ENCODE measurements at places on chromosomes 1 and 21.
A peak's percentile ranks its signal among the peaks of the same experiment; 100 is the strongest.

DNA sequence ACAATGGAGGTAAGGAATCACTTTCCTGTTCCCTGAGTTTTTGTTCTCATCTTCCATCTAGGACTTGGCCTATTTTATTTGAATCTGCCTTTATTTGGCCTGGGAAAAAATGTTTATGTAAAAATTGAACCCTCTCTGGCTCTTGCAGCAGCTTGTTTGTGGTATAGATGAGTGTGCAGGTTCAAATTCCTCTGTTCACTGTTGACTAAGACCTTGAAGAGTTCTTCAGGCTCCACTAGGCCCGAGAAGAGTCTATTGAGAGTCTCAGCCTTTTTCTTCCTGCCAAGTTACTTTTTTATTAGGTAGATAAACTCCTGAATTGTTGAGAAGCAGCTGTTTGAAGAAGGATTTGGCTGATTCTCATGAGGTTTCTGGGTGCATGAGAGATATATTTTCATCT lies 248.8 kb upstream of the ADGRL2 start:
- no peak for DNase-seq

- DNase-seq: no peak
Measured at GRCh38 chr1:211133393-211133835, 534 bp downstream of the KCNH1 start.

- no peak for DNase-seq
Measured at GRCh38 chr1:35835398-35835797, 27.6 kb downstream of the AGO4 start.

DNA sequence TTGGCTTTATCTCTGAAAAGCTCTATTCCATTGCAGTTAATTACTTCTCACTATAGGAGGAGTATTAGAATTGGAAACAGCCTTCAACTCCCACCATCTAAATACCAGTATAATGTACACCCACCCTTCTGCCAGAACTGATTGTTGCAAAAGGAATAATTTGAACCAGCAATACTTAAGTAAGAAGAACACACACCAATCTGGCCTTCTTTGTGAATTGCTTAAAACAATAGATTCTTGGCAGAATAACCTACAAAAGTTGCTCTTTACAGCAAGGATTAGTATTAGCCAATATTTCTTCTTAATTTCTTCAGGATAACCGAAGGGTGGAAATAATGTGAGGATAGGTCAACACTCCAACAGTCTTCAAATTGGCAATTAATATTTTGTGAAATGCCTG lies 54.9 kb upstream of the ADAMTS5 start:
- DNase-seq: no peak

GRCh38 chr1:152924191-152924590 lies 15.8 kb downstream of the IVL start:
- no peak for DNase-seq

- no peak for DNase-seq
Measured at GRCh38 chr1:100440075-100440809, 87.9 kb downstream of the CDC14A start.

GRCh38 chr1:33410091-33410701 lies 20.7 kb downstream of the PHC2 start:
- no peak for DNase-seq

DNA sequence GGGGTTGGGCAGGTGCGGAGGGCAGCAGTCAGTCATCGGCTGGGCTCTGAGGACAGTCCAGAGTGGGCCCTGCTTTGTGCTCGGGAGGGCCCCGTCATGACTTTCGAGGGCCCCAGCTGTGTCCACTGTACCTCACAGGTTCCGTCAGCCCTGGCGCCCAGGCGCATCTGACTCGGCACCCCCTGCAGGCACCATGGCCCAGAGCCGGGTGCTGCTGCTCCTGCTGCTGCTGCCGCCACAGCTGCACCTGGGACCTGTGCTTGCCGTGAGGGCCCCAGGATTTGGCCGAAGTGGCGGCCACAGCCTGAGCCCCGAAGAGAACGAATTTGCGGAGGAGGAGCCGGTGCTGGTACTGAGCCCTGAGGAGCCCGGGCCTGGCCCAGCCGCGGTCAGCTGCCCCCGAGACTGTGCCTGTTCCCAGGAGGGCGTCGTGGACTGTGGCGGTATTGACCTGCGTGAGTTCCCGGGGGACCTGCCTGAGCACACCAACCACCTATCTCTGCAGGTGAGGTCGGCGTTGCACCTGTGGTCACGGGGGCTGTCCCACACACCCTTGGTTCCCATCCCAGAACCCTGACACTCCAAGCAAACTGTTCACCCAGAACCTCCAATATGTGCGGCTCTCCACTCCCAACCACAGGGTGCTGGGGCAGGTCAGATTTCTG lies 7.8 kb downstream of the PODN start:
- no peak for DNase-seq

DNA sequence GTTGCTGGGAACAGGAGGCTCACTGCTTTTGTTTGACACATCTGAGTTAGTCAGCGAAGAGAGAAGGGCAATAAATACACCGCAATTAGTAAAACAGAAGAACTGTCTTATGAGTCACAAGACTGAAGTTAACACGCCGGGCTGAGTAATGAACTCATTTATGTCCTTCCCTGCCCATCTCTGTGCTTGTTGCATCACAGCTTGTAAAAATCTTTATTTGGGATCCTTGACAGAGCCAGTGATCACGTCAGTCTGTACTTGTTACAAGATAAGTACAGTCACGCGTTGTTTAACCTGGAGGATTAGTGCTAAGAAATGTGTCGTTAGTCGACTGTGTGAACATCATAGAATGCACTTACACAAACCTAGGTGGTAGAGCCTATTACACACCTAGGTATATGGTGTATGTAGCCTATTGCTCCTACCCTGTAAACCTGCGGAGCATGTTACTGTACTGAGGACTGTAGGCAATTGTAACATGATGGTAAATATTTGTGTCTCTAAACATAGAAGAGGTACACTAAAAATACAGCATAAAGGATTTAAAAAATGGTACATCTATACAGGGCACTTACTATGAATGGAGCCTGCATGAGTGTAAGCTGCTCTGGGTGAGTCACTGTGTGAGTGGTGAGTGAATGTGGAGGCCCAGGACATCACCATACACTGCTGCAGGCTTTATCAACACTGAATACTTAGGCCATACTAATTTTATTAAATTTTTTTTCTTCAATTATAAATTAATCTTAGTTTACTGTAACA lies 272.2 kb downstream of the TNR start:
- DNase-seq: no peak

DNA sequence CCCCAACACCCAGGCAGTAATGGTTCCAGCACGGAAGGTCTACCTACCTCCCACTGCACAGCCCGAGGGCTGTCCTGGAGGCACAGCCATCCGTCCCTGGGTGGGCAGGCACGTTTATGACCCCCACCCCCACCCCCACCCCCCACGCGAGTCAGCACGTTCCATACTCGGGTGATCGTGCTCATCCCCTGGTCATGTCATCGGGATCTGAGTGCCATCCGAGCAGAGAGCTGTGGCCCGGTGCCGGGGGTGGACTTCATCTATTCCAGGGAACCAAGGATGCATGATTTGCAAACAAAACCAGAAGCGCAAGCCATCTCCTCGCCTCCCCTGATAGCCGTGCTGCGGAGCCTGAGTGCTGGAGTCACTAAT lies 1.1 kb downstream of the TSPEAR start:
- no peak for DNase-seq

DNA sequence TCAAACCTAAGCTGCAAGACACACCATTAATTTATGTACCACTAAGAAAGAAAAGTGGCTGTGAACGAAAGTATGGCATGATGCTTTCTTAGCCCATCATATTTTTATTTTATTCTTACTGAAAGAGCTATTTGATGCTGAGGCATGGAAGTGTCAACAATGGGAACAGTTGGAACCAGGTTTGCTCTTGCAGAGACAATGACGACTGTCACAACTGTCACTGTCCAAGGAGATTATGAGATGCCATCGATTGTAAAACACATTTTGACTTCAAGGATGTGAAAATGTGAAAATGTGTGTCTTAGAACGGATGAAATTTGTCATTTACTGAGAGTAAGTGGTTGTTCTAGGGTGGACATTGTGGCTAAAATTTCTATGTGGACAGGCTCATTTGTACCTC lies 2.8 kb upstream of the ACTL8 start:
- no peak for DNase-seq

GRCh38 chr1:51236531-51237350 lies 668 bp downstream of the RNF11 start:
- peak; percentile 67 for DNase-seq

GRCh38 chr21:14245711-14246110 lies 29.8 kb downstream of the RBM11 start:
- no peak for DNase-seq

- DNase-seq: peak; percentile 73
Measured at GRCh38 chr1:154943649-154944400, 7.3 kb upstream of the PMVK start.

GRCh38 chr1:99659755-99660210 lies 13.9 kb downstream of the PALMD start:
- no peak for DNase-seq

GRCh38 chr1:61073871-61074270 lies 8.5 kb upstream of the NFIA start:
- no peak for DNase-seq

DNA sequence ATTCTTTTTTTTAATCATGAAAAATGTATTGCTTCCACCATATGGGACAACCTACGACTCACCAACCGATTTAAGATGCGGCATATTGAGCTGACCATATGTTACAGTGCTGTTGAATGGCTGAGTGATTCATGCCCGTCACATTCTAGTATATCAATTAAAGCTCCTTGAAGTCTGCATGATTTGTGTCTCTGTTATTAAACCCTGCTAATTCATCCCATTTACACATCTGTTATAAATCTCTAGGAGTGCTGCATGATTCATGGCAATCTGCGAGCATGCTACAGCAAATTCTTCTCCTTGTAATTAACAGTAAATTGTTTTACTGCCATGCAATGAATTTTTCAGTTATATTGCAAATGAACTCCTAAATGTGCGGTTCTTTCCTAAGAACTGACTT lies 239.8 kb downstream of the USH2A start:
- DNase-seq: no peak

DNA sequence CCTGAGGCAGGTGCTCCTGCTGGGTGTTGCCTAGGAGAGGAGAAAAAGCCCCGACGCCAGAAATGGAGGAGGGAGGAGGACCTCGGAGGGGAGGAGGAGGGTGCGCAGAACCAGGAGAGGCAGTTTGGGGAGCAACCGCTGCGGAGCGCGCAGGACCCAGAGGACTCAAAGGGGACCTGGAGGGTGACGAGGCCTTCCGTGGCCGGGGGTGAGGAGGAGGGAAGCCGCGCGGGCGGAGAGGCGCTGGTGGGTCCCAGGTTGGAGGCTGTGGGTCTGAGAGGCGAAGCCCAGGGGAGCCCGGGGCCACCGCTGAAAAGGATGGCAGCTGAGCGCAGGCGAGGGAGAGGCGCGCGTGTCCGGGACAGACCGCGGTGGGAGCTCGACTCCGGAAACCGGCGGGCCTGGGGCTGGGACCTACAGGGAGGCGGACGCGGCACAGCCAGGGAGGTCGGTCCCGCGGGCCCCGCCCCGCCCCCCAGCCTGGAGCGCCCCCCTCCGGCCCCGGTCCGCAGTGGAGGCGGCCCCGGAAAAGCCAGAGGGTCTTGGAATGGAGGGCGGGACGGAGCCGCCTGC lies 15.1 kb downstream of the RNF223 start:
- no peak for DNase-seq

DNA sequence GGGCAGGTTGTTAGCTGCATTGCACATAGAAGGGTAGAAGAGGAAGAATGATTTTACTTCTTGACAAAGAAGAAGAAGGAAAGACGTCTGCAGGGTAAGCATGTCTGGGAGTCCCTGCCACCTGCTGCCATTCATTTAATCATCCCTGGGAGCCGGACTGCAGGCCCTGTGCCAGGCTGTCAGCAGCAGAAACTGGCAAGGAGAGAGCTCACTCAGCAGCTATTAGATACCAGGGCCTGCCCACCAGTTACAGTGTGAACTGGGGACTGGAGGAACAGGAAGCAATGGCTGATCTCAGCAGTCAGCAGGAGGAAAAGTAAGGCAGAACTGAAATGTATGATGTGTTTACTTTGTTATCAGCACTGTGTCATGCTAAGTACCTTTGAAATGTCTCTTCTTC lies 75.7 kb upstream of the C1orf87 start:
- no peak for DNase-seq

DNA sequence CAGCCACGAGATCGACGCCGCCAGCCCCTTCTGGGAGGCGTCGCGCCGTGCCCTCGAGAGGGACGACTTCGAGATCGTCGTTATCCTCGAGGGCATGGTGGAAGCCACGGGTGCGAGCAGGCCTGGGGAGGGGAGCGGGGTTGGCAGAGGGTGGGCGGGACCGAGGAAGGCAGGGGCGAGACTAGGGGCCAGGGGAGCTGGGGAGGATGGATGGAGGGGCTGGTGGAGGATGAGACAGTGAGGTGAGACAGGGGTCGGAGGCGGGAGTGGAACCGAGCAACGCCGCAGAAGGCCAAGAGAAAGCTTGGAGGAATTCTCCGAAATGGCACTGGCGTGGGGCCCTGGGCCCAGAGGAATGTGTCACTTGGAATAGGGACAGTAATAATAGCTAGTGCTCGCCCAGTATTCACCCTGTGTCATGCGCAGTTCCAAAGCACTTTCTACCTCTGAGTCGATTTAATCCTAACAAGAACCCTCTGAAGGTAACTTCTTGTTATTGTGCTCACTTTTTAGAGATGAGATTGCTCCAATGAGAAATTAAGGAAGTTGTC lies 3.5 kb downstream of the KCNJ9 start:
- DNase-seq: no peak

- no peak for DNase-seq
Measured at GRCh38 chr21:37595944-37596343, 229.4 kb downstream of the DYRK1A start.

DNA sequence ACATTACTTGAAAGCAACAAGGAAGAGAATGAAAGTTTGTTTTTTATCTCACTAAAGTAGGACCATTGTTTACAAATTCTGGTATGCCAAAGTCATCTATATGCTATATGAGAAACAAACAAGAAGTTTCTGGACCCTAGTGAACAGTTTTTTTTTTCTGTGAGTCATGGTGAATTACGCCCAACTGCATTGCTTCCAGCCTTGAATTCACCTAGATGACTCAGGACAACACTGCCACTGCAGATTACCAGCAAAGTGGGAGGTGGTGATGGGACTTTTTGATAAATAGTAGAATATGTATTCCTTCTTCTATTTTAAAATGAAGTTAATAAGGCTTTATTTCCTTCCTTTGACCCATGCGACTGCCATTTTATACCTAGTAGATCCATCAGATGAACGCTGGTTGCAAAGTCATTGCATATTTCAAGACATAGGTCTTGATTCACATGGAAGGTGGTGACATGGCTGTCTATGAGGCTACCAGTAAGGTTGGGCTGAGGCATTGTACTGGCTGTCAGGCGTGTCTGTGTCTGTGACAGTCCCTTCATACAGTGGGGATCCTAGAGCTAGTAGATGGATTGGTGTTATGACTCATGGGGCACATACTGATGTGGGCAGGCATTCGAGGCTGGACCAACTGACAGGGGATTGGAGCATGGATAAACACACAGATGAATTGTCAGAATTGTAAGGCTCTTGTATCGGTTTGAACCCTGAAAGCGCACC lies 49.1 kb upstream of the APOBEC4 start:
- DNase-seq: no peak

GRCh38 chr1:25657121-25657882 lies 40.7 kb downstream of the MAN1C1 start:
- no peak for DNase-seq

- no peak for DNase-seq
Measured at GRCh38 chr1:15390667-15391066, 19.0 kb upstream of the EFHD2 start.

- DNase-seq: no peak
Measured at GRCh38 chr1:27193194-27193593, 38.3 kb upstream of the SLC9A1 start.

Data from H1 (cell line).